ENCODE measurements at places on chromosomes 5 and 9.

GRCh38 chr9:26677965-26678706, 214.5 kb downstream of the CAAP1 start:
- DNase-seq = no peak

DNA sequence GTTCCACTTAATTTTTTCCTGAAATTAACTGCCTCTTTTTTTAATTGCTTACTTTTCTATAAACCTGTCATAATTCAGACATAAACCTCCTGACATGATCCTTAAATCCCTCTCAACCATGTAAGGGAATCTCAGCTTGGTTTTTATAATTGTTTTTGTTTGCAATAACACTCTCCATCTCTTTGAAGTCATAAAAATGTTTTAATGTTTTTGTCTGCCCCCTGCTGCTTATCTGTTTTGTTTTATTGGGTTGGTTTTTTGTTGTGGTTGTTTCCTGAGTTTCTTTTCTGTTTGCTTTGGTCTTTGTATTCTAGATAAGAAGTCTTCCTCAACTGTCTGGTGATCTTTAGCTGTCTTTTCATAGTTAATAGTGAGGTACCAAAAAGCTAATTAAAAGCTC, 142.0 kb downstream of the CDH6 start:
- DNase-seq = no peak

DNA sequence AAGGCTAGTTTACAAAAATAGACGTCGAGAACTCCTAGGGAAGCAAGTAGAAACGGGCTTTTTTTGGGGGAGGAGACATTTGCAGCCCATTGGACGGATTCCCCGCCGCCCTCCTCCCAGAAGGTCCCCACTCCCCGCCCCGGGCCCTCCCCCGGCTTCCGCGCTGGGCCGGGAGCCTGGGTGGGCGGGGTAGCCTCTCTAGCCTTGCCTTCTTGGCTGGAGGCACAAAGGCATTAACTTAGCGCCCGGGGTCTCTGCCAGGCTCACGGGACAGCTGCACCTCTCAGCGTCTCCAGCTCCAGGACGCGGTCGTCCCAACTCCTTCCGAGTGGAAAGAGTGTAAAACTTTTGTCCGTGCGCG, at the start of gene DMRTA1:
Gene DMRTA1, plus strand, starts transcription at position 236 of the 361 bp plus-strand sequence. CDS start 242 bp downstream, outside the sequence.
- no peak for DNase-seq

GRCh38 chr5:112823656-112824055, 37.4 kb upstream of the SRP19 start:
- DNase-seq = no peak

GRCh38 chr9:84893419-84894128, 224.0 kb downstream of the NTRK2 start:
- DNase-seq = peak; percentile 32
